ENCODE measurements at places on chromosomes 2 and 18.

GRCh38 chr2:72014831-72015230 lies 132.8 kb downstream of the CYP26B1 start:
- no peak for DNase-seq

GRCh38 chr18:73023975-73024374 lies 156.2 kb upstream of the NETO1 start:
- no peak for DNase-seq

- DNase-seq = no peak
These were observed 10.6 kb upstream of the SNTG2 start for GRCh38 chr2:939936-940601.

GRCh38 chr18:10030816-10031541 lies 117.2 kb downstream of the VAPA start:
- no peak for DNase-seq

DNA sequence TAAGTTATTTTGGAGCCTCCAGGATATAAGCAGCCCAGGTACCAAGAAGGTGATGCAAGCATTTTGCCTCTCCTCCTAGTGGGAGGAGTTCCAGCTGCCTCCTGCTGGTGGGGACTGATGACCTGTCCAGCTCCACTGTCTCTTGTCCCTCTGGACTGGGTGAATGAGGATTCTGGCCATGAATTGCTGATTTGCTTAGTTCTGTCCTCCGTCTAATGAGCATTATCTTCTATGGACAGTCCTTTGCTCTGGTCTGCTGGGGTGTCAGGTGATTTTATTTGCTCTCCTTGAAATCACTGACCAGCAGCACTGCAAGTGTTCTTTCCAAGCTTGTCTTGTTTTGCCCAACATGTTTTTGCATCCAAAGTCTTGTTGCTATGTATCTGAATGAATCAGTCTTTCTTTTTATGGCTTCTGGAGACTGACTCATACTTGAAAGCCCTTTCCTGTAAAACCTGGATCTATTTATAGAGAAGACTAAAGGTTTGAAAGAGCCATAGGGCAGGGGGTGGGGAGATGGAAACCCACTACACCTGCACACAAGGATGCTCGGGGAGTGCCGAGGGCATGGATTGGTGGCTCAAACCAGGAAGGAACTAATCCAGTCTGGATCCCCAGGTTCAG lies 40.5 kb upstream of the EFHD1 start:
- DNase-seq = no peak

- no peak for DNase-seq
These were observed 42.0 kb downstream of the ANKRD12 start for GRCh38 chr18:9178557-9178956.

GRCh38 chr2:74777161-74777900 lies 56.6 kb upstream of the HK2 start:
- no peak for DNase-seq

- no peak for DNase-seq
These were observed 120.2 kb downstream of the ACAA2 start for GRCh38 chr18:49692906-49693716.

DNA sequence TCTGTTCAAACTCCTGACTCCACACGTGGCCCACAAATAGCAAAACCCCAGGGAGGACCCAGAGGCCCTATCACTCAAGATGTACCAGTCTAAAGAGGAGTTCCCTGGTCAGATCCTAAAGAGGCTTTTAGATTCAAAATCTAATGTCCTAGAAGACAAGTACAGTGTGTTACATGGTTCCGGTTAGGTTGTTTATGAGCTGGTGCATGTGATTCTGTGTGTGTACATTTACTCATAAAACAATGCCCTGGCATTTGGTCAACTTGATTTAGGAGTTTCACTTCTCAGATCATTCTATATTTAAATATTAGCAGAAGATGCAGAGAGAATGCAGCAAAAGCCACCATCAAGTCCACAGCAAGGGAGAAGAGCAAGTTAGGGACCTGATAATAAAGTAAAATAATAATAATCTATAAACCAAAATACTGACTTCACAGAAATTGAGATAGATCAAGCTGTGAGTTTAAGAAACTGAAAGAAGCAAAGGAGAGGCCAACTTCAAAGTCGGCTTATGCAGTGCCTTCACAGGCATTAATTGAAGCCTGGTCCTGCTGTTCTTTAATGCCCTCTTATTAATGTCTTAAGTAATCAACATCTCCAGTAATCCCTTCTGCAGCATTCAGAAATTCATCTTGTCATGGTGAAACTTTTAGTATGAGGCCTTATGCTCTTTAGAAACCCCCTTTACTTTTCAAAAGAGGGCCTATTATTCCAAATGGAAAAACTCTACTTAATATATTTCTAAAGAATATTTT lies 4.2 kb upstream of the AP1S3 start:
- DNase-seq = no peak

Data from activated CD4-positive, CD25-positive, alpha-beta regulatory T cell (primary cell).